ENCODE measurements at places on chromosomes 3 and 15. TPM values are rescaled to one million over a fixed set of nuclear protein-coding genes. Genes with fewer than 3 reads are reported as not detected.

GRCh38 chr15:94164202-94164807, 67.1 kb upstream of the MCTP2 start:
- DNase-seq: peak; percentile 57

Gene ZNF860
- polyA plus RNA-seq: 2.5 TPM

DNA sequence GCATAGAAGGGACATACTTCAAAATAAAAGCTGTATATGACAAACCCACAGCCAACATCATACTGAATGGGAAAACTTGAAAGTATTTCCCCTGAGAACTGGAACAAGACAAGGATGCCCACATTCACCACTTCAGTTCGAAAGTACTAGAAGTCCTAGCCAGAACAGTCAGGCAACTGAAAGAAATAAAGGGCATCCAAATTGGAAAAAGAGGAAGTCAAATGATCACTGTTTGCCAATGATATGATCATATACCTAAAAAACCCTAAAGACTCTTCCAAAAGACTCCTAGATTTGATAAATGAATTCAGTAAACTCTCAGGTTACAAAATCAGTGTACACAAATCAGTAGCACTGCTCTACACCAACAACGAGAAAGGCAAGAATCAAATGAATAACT, 40.7 kb downstream of the SLC49A4 start:
- DNase-seq: no peak

GRCh38 chr3:52891615-52892081, 5.7 kb downstream of the STIMATE start:
- no peak for DNase-seq

Gene C3orf20
- 0.09 TPM for polyA plus RNA-seq

Gene GCHFR
- polyA plus RNA-seq: 59.2 TPM

- DNase-seq: no peak
Measured at GRCh38 chr3:89612027-89612426, 504.6 kb downstream of the EPHA3 start.

GRCh38 chr3:27540231-27540630, 56.0 kb upstream of the SLC4A7 start:
- DNase-seq: no peak

All from right renal pelvis (tissue), 4 donors.